CD4-positive, alpha-beta T cell treated with Interleukin-21 for 1 hour (primary cell): ENCODE measurements at places on chromosomes 16 and 17.

- no peak for DNase-seq
Measured at GRCh38 chr17:62626719-62627218, 701 bp upstream of the MRC2 start.

GRCh38 chr17:55903028-55903690, 152.3 kb downstream of the PCTP start:
- no peak for DNase-seq

DNA sequence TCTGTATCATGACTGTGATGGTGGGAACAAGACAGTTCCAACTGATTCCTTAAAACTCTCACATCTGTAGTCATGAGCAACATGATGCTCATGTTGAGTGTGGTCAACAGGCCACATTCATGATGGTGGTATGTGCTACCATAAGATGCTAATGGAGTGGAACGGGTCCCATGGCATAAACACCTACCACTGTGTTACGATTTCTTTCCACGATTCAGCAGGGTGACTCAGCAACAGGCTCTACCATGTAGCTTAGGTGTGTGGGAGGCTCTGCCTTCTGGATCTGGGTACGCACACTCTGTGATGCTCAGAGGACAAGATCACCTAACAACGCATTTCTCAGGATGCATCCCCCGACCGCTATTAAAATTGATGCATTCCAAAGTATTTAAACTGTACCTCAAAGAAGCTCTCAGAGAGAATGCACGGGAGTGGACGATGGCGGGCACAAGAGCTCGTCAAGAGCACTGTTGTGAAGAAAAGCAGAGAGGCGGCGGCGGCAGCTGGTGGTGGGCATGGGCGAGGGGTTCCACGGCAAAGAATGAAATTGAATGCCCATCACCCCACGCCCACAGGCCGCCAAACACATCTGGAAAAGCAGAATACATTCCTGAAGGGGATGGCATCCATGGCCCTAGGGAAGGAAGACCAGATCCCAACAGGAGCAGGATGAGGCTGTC, 133.3 kb downstream of the ZNF778 start:
- no peak for DNase-seq

- no peak for DNase-seq
Measured at GRCh38 chr16:72256398-72257066, 84.6 kb upstream of the PMFBP1 start.

DNA sequence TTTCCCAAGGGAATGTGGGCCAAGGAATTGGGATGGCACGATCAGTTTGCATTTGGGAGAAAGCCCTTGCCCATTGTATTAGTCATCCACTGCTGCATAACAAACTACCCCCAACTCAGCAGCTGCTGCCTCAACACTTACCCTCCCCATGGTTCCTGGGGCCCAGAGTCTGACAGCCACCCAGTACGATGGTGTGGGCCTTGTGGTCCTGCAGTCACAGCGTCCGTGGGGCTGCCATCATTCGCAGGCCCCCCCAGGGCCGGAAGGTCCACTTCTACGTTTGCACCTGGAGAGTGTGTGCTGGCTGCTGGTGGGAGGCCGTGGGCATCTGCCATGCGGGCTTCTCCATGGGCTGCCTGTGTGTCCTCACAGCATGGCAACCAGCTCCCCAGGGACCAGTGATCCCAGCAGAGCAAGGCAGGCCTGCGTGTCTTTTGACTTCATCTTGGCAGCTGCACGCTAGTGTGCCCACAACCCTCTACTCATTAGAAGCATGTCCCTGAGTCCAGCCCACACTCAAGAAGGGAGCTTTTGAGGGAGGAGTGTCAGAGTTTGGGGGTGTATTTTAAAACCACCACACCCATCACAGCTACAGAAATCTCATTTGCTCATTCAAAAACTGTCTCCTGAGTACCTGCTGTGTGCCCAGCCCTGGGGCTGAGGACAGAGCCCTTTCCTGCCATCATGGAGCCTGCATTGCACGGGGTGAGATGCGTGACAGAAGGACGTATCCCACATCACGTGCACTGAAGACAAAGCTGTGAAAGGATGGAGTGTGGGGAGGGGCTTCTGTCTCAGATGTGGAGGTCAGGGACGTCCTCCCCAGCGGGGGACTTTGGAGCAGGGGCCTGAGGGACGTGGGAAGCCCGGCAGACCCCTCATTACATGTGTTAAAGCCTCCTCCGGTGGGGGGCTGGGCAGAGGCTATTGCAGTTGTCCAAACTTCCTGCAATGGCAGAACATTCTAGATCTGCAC, 185.0 kb upstream of the ZNF469 start:
- no peak for DNase-seq

GRCh38 chr17:43696891-43697290, 35.2 kb upstream of the MEOX1 start:
- DNase-seq, result no peak

DNA sequence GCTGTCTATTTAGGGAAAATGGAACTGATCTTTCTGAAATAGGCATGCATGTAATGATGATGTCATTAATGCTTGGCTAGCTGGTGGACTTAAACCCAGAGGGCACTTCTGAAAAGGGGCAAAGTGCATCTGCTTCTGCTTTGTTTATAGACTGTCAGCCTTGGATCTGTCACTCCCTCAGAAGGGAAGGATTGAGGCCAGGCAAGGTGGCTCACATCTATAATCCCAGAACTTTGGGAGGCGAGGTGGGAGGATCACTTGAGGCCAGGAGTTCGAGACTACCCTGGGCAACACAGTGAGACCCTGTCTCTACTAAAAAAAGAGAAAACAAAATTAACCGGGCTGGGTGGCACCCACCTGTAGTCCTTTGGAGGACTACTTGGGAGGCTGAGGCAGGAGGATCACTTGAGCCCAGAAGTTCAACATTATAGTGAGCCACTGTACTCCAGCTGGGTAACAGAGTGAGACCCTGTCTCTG, 185.5 kb downstream of the WWOX start:
- no peak for DNase-seq

- DNase-seq, result peak; percentile 46
Measured at GRCh38 chr17:80861892-80862291, 129.7 kb upstream of the CHMP6 start.

GRCh38 chr16:974001-974601, 3.3 kb upstream of the LMF1 start:
- no peak for DNase-seq

- DNase-seq, result no peak
Measured at GRCh38 chr17:43648916-43649315, 12.8 kb downstream of the MEOX1 start.

GRCh38 chr16:53893731-53894435, 189.9 kb downstream of the FTO start:
- no peak for DNase-seq

DNA sequence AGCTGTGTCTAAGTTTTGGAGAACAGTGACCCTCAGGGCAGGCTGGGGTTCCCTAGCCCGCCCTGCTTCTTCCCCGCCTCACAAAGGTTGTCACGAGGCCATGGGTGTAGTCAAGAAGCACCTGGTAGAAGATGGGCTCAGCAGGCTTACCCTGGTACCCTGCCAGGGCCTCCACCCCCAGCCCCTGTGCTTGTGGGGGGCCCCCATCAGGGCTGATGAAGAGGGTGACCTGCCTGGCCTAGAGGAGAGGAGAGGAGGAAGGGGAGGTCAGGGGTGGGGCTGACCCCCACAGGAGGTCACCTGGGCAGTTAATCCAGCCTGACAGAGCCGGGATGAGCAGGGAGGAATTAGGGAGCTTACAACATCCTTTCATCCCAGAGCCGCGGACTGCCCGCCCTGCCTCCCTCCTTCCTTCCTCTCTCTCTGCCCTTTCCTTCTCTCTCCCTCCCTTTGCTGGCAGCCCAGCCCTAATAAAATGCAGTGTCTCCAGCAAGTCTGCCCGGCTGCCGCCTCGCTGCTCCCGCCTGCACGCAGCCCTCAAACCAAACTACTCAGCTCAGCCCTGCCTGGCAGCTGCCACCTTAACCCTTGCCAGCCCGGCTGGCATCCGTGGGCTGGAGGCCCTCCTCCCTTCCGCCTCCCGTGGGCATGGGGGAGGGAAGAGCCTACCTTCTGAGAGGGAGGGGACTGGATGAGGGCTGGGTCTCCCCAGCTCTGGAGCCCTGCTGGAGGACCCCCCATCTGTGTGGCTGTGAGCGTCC, 7.2 kb downstream of the DLX3 start:
- no peak for DNase-seq

DNA sequence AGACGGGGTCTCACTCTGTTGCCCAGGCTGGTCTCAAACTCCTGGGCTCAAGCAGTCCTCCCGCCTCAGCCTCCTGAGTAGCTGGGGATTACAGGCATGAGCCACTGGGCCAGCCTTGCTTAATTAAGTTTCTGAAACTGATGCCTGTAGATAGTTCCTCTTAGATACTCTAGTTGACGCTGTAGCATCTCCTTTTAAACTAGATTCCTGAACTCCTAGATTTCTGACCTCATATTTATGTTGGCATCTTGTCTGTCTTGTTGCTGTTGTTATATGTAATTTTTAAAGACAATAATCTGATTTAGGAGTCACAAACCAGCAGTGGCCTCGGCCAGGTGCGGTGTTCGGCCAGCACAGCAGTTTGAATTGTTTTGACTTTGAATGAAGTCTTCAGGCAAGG, 37.5 kb downstream of the DHRS7B start:
- no peak for DNase-seq

DNA sequence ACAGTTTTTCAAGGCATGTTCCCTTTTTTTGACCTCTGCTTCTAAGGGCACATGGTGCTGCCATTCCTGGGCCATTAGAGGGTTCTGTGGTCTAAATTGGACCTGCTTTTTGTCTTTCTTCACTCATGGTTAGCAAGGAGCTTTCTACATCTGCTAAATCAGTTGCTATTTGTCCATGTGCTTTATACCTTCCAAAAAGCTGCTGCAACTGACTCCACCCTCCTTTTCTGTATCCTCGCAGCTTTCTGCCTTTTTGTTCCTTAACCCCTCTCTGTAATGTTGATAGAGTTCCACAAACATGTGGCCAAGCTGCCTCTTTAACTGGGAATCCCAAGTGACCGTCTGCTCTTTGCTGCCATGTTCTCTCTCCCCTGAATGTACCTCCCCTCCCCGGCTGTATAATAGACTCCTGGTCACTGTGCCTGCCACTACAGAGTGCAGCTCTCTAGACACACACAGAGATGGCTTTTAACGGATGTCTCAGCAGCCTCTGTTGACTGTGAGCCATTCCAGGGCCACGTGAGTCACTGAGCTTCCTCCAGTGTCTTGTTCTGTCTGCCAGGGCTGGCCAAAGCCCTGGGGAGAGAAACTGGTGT, 57.4 kb upstream of the TEKT3 start:
- DNase-seq, result no peak

DNA sequence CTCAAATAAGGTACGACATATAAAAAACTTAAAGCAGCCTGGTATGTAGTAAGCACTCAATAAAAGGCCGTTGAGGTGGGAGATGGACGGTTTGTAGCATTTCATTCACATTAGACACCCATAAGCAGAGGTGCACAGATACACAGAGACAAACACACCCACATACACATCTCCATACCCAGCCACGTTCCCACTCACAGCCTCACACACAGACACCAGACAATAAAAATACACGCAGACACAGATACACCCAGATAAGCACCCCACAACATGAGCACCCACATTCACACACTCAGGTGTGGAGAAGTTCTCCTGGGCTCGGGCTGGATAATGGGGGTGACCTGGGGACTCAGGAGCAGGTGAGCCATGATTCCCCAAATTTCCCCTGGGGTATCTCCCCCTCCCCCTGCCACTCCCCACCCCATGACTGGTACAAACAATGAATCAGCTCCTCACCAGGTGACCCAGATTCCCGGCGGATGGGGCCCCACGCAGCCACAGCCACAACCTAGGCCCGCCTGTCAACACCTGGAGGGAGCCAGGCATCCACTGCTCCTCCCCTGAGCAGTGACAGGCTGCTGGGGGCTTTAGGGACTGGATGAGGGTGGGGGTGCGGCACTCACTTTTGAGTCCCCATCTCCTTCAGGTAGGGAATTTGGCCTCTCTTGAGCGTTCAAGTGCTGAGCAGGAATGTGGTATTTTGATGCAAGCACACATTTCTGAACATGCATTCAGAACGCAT, 2.7 kb downstream of the DLX3 start:
- DNase-seq, result no peak

DNA sequence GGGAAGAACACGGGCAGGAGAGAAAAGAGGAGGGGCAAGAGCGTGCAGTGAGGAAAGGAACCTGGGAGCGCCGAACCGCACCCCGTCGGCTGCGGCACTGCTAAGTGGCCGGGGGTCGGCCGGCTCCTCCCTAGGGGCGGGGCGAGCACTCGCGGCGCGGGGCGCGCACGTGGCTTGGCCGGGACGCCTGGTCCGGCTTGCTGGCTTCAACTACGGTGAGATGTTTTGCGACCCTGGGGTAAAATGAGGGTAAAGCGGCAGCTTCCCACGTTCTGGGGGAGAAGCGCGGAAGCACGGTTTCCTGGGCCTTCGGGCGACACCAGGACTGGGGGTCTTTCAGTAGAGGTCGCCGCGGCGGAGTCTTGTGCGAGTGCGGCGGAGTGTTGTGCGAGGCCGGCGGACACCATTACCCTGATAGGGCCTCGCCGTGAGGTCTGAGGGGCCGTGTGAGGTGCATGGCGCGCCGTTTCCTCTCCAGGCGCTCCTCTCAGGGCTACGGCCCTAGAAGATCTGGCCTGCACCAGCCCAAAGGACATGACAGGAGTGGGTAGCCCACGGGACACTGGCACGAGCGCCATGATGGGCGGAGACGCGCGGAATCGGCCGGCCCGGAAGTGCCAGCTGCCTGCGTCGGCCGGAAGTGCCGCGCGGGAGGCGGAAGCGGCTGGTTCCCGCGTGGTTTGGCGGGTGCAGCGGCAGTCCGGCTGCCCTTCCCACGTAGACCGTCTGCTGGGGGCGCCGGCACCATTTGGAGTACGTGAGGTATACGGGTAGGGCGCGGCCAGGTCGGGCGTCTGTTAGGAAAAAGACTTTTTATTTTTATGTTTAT, at the start of the genes MYO19 and PIGW:
Gene MYO19 (minus strand): TSS at position 29 of the 829 bp plus-strand sequence. CDS start 2,330 bp downstream, outside the sequence.
Gene PIGW (plus strand): TSS at position 148 of the 829 bp plus-strand sequence. CDS start 2,115 bp downstream, outside the sequence.
- DNase-seq, result peak; percentile 87

GRCh38 chr16:52050418-52050817, 496.5 kb downstream of the TOX3 start:
- no peak for DNase-seq

DNA sequence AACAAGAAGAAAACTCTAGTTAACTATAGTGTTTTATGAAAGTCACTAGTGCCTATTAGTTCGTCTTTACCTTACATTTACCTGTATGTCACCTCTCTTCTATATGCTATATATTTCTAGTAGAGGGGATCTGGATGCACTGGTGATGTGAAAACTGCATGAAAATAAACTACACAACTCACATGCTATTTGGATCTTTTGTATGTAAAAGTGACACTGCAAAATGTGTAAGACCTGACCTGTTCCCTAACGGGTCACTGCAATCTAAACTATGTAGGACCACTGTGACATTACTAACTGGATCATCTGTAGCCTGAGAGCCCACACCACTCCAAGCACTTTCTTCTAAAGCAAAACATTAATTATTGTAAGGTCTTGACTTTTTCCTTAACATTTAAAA, 1.7 kb downstream of the BLMH start:
- no peak for DNase-seq

DNA sequence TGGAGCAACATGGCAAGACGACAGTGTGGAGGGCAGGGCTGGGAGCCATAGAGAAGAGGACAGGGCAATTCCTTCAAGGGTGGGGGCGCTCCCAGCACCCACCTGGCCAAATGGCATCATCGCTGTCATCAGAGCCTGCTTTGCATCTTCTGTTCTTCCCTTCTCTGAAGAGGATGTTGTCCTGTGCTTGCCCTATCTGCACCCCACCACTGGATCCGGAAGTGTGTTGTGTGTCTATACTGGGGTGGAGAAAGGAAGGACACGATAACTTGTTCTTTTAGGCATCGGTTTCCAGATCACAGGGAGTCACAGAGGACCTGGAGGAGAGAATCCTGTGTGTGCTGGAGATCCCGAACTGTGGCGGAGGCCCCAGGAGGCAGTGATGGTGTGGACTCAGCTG, 25.7 kb upstream of the ANKRD40CL start:
- DNase-seq, result no peak
